Activated CD4-positive, alpha-beta T cell treated with anti-CD3 and anti-CD28 coated beads, Interleukin-2, amount 10 ng/mL, durations not matched to agents 24 days and 14 days (primary cell): ENCODE measurements at places on chromosomes 7 and 10. TPM values are rescaled to one million over a fixed set of nuclear protein-coding genes. Genes with fewer than 3 reads are reported as not detected.

The ITGA8 gene
- total RNA-seq = not detected in 2 replicates

- DNase-seq = peak; percentile 95
These were observed 3.2 kb upstream of the LAT2 start for GRCh38 chr7:74206589-74207120.

DNA sequence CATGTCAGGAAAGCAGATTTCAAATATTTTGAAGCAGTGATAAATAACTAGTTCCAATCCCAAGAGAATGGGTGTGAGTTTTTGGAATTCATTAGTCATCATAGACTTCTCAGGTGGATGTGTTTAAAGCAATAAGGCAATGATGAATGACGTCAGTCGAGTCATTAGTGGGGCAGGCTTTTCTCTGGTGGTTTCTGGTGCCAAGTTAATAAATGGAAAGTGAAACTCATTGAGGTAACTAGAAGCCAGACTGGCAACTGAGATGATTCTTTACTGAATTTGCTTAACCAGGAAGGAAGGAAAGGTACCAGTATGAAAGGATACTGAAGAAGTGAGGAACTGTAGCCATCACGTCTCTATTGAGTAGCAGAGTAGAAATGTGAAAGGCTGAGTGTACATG lies 311.0 kb downstream of the GPAM start:
- DNase-seq = no peak

- peak; percentile 91 for DNase-seq
These were observed 83.1 kb downstream of the CTNNA3 start for GRCh38 chr10:67612577-67613537.

DNA sequence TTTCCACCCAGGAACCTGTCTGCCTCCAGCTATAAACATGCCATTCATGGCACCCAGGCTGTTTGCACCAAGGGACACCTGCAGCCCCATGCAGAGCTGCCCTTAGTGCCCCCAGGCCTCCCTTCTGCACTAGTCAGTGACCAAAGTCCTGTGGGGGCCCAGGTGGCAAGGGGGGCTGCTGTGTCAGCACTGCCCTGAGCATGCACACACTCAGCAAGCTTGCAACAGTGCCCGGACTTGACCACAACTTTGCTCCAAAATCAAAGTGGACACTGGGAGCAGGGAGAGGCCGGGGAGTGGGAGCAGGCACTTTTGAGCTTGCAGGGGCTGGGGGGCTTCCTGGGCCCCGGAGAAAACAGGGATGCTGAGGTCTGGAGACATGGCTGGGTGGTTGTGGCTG lies 192.9 kb upstream of the MBL2 start:
- no peak for DNase-seq

DNA sequence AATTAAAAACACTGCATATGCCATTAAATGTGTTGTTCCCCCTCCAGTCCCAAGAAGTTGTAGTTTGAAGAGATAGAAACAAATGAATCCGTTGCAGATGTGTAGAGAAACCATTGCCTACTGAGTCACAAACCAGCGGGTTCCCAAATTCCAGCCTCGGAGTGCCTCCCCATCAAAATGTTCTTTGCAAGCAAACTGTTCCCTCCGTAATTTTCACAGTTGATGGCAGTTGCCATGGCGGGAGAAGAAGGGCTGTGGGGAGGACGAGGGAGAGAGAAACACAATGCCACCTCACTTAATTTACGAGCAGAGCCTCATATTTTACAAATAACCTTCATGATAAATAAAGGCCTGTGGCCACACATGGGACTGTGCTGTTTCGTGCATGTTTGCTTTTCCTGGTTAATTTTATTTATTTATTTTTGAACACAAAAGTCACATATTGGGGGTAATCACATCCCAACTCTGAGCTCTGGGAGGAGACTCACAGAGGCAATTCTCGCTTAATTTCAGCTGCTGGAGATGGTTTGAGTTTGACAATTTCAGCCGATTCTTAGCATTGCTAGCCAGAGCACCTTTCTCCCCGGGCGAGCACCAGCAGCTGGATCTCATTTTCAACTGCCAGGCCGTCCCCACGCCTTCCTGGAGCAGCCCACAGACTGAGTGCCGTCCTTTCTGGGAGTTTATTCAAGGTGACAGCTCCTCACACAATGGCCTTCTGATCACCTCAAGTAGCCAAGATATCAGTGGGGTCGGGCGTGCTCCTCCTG lies 1084.2 kb downstream of the KCNMA1 start:
- DNase-seq = no peak

The HYCC1 gene
- 33.7 and 41.5 TPM in 2 replicates for total RNA-seq

- DNase-seq = no peak
These were observed 196.0 kb upstream of the IMMP2L start for GRCh38 chr7:111758332-111758731.

The NOS3 gene
- total RNA-seq = 14.3 and 15.7 TPM in 2 replicates

The EIF5AL1 gene
- 0.40 and 0.45 TPM in 2 replicates for total RNA-seq

The INHBA gene
- 1.2 and 1.9 TPM in 2 replicates for total RNA-seq

DNA sequence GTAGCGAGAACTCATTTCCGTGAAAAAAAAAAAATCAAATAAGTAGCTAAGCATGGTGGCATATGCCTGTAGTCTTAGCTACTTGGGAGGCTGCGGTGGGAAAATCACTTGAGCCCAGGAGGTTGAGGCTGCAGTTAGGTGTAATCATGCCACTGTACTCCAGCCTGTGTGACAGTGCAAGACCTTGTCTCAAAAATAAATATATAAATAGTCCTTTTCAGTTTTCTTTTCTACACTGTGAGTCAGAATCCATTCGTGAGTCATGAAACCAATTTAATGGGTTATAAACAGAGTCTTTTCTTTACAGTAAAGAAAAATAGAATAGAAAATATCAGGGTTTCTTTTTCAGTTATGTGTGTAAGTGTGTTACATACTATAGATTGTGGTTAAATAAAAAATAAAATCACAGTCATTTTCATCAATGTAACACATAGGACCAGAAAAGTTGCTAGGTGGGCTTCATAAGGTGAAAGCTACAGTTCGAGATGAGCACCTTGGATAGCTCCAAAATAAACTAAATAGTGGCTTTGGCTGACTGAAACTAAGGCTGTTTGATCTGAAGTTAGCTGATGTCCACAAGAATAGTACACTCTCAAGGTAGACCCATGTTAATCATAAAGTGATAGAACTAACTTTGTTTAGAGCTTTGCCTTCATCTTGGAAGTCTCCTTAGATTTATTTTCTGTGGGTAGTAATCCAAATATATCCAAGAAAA lies 781.1 kb downstream of the GATA3 start:
- DNase-seq = no peak

- DNase-seq = no peak
These were observed 39.8 kb downstream of the CAMK2B start for GRCh38 chr7:44285561-44285960.

DNA sequence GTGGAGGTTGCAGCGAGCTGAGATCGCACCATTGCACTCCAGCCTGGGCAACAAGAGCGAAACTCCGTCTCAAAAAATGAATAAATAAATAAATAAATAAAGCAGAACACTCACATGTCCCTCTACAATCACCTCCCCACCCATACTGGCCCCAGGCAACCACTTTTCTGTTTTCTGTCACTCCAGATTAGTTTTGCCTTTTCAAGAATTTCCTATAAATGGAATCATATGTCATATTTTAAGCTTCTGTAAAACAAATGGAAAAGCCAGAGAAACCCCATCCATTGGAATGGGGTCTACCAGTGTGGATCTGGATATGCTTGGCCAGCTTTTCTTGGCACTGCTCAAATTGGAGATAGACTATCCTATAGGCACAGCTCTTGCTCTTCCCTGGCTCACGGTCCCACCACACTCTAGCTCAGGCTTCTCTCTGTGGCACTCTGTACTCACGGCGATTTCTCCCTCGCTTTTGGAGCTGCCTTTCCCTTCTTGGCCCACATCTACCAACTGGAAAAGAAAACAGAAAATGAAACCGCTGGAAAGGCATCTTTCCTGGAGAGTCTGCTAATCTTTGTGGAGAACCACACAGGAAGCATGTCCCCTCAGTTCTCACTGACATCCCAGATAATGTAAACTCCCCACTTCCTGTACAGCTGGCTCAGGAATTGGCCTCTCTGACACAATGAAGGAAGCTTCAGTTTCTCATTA lies 210.1 kb downstream of the JCAD start:
- no peak for DNase-seq

- no peak for DNase-seq
These were observed 131.9 kb downstream of the AKR1D1 start for GRCh38 chr7:138208142-138208570.

The POLR3A gene
- 27.8 and 28.7 TPM in 2 replicates for total RNA-seq

GRCh38 chr7:120998996-120999565 lies 10.6 kb downstream of the CPED1 start:
- no peak for DNase-seq
